Tibial nerve (tissue), 4 donors: ENCODE measurements at places on chromosomes 6 and 20. TPM values are rescaled to one million over a fixed set of nuclear protein-coding genes. Genes with fewer than 3 reads are reported as not detected.

DNA sequence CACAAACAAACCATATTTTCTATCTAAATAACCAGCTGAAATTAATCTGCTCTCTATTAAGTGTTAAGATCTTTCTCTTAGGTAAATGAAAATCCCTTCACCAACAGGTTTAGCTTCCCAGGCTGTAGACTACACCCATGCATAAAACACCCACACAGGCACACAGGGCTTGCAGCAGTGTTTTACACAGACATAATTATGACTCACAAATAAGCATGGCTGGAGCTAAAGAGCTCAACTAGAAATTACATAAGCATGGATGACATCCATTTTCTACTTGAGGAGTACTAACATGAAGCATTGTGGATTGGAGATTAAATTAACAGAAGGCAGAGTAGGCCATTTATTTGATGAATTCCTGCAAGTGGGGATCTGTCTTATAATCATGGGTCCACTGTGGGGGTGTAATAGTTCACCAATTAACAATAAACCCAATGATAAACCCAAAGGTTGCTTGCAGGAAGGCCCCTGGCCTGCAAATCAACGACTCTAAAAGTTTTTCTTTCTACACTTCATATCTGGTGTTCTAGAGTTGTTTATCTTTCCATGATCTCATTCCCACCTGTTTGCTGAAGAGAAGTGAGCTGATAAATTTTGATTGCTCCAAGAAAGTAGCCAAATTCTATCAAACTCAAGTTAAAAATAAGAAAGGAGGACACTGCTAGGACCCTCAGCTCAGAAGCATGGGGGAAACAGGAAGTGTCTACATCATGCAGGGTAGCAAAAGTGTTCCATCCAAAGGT is 33.8 kb upstream of the E2F3 start:
- H3K4me3 ChIP-seq: no peak overlapping the region
- H3K27ac ChIP-seq: no peak overlapping the region
- no peak for DNase-seq
- no peaks in the 10 kb centered on the region for H3K4me1 ChIP-seq
- H3K27me3 ChIP-seq: no peaks in the 10 kb centered on the region
- no peaks in the 10 kb centered on the region for H3K36me3 ChIP-seq

- H3K36me3 ChIP-seq: no peaks in the 10 kb centered on the region
- DNase-seq: no peak
- no peak overlapping the region for H3K27ac ChIP-seq
- H3K27me3 ChIP-seq: no peaks in the 10 kb centered on the region
Measured at GRCh38 chr20:830011-830521, 3.4 kb upstream of the FAM110A start.

DNA sequence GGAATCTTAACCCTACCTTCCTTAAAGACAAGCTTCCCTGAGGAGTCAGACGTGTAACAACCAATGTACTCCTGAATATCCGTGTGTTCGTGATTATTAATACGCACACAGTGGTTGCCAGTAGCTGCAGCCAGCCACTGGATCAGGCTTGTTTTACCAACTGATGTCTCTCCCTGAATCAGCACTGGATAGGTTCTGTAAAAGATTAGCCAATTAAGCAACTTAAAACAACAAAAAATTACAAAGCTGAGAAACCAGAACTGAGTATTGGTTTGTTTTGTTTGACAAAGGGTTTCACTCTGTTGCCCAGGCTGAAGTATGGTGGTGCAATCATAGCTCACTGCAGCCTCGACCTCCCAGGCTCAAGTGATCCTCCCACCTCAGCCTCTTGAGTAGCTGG is 69.3 kb downstream of the MDN1 start:
- H3K27me3 ChIP-seq: no peaks in the 10 kb centered on the region
- H3K4me1 ChIP-seq: no peaks in the 10 kb centered on the region
- H3K27ac ChIP-seq: no peak overlapping the region
- H3K36me3 ChIP-seq: peaks cover 16% of the 10 kb centered on the region
- no peak for DNase-seq
- no peak overlapping the region for H3K4me3 ChIP-seq

- no peaks in the 10 kb centered on the region for H3K36me3 ChIP-seq
- H3K4me1 ChIP-seq: peaks cover 12% of the 10 kb centered on the region
- no peak overlapping the region for H3K27ac ChIP-seq
- H3K4me3 ChIP-seq: no peak overlapping the region
Measured at GRCh38 chr6:131367206-131367873, 205.7 kb upstream of the ARG1 start.

DNA sequence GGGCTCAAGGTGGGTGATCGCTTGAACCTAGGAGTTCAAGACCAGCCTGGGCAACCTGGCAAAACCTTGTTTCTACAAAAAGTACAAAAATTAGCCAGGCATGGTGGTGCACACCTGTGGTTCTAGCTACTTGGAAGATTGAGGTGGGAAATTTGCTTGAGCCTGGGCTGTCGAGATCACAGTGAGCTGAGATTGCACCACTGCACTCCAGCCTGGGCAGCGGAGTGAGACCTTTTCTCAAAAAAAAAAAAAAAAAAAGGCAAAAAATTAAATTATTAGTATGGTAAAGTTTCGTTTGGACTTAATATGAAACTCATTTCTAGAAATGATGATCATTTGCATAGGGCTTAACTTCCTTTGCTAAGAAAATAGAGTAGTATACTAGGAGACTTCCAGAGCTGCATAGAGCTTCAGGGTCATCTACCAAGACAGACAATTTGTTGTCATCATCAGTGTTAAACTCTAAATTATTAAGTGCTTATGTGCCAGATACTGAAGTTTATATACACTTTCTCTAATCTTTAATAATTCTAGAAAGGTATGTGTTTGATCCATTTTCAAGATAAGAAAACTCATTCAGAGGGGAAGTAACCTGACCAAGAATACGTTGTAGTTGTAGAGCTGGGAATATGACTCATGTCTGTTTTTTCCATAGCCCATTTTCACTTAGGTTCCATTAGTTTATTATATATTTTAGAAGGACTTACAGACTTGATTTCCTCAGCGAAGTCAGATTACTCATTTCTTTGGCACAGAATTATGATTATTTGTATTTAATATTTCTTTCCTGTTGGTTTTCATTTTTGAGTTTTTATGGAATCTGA is 84.5 kb downstream of the SLC16A10 start:
- no peak overlapping the region for H3K27ac ChIP-seq
- no peaks in the 10 kb centered on the region for H3K4me1 ChIP-seq
- DNase-seq: no peak
- H3K27me3 ChIP-seq: no peaks in the 10 kb centered on the region
- H3K36me3 ChIP-seq: no peaks in the 10 kb centered on the region

DNA sequence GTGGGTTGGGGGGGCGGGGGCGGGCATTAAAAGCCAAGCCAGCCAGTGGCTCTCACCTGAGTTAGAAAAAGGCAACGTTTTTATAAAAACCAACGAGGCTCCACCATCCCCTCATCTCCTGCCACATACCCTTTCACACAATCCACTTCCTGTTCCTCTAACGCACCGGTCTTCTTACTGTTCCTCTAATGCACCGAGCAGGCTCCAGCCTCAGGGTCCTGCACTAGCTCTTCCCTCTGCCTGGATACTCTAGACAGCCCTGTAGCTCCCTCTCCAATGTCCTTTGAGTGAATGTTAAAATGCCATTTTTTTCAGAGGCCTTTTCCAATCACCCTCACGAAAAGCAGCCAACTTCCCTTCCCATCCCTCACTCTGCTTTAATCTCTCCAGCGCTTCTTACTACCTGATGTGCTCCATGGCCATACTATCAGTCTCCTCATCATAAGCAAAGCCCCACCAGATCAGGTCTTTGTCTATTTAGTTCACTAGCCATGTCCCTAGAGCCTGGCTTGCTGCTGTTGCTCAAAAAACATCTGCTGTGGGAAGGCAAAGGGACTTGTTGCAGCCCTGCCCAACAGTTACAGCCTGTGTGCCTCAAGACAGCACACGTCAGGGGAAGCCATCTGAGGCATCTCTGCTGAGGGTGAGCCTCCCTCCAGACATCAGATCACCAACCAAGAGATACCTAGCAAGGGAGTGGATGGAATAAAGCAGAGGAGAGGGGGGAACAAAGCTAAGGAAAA is 3.9 kb downstream of the FKBP1A start:
- H3K27me3 ChIP-seq: no peaks in the 10 kb centered on the region
- H3K27ac ChIP-seq: peak overlapping the region; percentile 89
- H3K4me3 ChIP-seq: no peak overlapping the region
- no peak for DNase-seq
- H3K4me1 ChIP-seq: peaks cover 49% of the 10 kb centered on the region
- H3K36me3 ChIP-seq: no peaks in the 10 kb centered on the region

- H3K27ac ChIP-seq: no peak overlapping the region
- H3K27me3 ChIP-seq: no peaks in the 10 kb centered on the region
- DNase-seq: no peak
Measured at GRCh38 chr6:127634178-127634577, 57.2 kb downstream of the C6orf58 start.

DNA sequence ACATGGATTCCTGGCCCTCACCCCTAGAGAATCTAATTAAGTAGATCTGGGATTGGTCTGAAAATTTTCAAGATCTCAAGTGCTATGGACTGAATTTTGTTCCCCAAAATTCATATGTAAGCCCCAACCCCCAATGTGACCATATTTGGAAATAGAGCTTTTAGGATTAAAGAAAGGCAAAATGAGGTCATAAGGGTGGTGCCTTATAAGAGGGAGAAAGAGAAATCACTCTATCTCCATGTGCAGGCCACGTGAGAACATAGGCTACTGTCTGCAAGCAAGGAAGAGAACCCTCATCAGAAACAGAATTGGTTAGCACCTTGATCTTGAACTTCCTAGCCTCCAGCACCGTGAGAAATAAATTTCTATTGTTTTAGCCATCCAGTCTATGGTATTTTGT is 8.5 kb upstream of the DSE start:
- H3K36me3 ChIP-seq: no peaks in the 10 kb centered on the region
- no peaks in the 10 kb centered on the region for H3K27me3 ChIP-seq
- no peaks in the 10 kb centered on the region for H3K4me1 ChIP-seq
- H3K27ac ChIP-seq: no peak overlapping the region
- DNase-seq: no peak

- peaks cover 7% of the 10 kb centered on the region for H3K4me1 ChIP-seq
- H3K36me3 ChIP-seq: no peaks in the 10 kb centered on the region
- DNase-seq: no peak
- no peak overlapping the region for H3K4me3 ChIP-seq
- no peaks in the 10 kb centered on the region for H3K27me3 ChIP-seq
Measured at GRCh38 chr6:141488488-141488887, 644.2 kb upstream of the GJE1 start.

DNA sequence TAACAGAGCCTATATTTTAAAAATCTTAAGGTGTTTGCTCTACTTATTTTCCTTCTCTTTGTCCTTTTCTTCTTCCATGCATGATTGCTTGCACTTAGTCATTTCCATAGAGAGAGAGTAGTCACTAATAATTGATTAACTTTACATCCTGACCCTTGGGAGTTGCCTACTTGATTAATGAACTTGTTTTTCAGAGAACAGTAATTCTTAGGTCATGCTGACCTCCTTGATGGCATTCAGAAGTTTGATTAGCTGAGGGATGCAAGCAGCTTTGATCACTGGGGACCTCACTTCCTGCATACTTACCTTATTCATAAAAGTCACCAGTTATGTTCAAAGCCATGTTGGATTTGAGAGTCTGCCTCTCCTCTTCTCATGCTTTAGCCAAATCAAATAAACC is 715.6 kb upstream of the ID4 start:
- no peaks in the 10 kb centered on the region for H3K4me1 ChIP-seq
- no peaks in the 10 kb centered on the region for H3K36me3 ChIP-seq
- no peaks in the 10 kb centered on the region for H3K27me3 ChIP-seq
- H3K27ac ChIP-seq: no peak overlapping the region
- DNase-seq: no peak

DNA sequence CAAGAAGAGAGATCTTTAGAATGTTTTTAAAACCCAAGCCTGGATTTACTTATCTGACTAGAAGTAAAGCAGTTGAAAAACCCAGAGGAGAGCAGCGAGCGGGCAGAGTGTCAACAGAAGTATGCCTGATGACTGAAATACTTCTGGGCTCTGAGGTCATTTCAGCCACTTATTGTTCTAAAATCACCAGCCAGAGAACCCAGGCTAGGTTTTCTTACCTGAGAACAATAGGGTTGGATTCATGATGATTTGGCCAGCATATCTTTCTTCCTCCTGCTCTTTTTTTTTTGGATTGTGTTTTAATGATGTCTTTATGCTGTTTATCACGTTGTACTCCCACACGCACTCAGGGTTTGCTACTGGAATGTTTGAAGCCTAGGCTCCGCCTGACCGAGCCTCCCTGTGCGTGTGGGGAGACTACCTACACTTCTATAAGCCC is 63.0 kb upstream of the KIF25 start:
- no peaks in the 10 kb centered on the region for H3K36me3 ChIP-seq
- no peak for DNase-seq
- no peak overlapping the region for H3K27ac ChIP-seq
- H3K4me3 ChIP-seq: no peak overlapping the region

GRCh38 chr6:152952045-152952444 is 30.8 kb downstream of the FBXO5 start:
- DNase-seq: no peak
- H3K36me3 ChIP-seq: no peaks in the 10 kb centered on the region

- H3K4me3 ChIP-seq: no peak overlapping the region
- no peaks in the 10 kb centered on the region for H3K36me3 ChIP-seq
- DNase-seq: no peak
- H3K27ac ChIP-seq: peak overlapping the region; percentile 71
- no peaks in the 10 kb centered on the region for H3K27me3 ChIP-seq
Measured at GRCh38 chr6:1777921-1778685, 168.4 kb downstream of the FOXC1 start.

- no peaks in the 10 kb centered on the region for H3K27me3 ChIP-seq
- H3K4me1 ChIP-seq: no peaks in the 10 kb centered on the region
- H3K27ac ChIP-seq: no peak overlapping the region
- peaks cover 38% of the 10 kb centered on the region for H3K36me3 ChIP-seq
Measured at GRCh38 chr6:43334466-43335095, 26.0 kb upstream of the CRIP3 start.

GRCh38 chr6:150549007-150549406 is 50.7 kb upstream of the PLEKHG1 start:
- no peaks in the 10 kb centered on the region for H3K27me3 ChIP-seq
- H3K4me3 ChIP-seq: no peak overlapping the region
- no peak overlapping the region for H3K27ac ChIP-seq
- no peaks in the 10 kb centered on the region for H3K36me3 ChIP-seq
- H3K4me1 ChIP-seq: no peaks in the 10 kb centered on the region
- DNase-seq: no peak

RAET1L gene
- total RNA-seq: not detected

MEP1A gene
- total RNA-seq: not detected
